ENCODE measurements at places on chromosomes 1 and 21.
A peak's percentile ranks its signal among the peaks of the same experiment; 100 is the strongest.

DNA sequence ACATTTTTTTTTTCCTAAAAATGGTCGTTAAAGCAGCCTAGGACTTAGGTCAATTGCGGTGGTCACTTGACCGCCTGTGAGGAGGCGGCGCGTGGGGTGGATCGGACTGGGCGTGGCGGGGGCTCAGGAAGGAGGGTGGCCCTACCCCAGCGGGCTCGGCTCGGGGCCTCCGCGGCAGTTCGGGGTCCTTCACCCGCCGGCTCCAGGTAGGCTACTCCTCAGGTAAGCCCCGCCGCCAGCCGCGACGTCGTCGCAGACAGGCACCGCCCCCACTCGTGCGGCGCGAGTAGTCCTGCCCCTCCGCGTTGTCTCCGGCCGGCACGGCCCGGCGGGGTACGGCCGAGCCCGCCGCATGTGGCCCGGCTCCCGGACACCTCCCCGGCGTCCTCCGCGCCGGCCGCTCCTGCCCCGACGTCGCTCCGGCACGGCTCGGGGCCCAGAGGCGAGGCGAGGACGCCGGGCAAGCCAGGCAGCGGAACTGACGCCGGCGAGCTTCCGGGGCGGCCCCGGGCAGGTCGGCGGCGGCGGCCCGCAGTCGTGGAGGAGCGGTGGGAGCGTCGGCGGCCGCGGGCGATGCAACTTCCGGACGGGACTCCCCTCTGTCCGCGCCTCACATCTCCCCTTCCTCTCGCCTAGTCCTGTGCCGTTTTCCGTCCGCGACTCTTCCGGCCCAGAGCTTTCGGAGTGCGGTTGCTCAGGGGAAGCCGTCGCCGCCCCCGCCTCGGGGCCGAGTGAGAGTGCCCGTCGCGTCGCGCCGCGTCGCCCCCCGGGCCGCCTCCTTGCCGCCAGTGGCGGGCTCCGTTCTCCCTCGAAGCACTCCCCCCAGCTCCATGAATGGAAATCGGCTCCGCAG, at the start of gene AGO3:
Gene AGO3, plus strand, starts transcription at position 513 of the 853 bp plus-strand sequence. Its CDS starts 322 bp downstream, at position 835.
- peak; percentile 92 for DNase-seq

DNA sequence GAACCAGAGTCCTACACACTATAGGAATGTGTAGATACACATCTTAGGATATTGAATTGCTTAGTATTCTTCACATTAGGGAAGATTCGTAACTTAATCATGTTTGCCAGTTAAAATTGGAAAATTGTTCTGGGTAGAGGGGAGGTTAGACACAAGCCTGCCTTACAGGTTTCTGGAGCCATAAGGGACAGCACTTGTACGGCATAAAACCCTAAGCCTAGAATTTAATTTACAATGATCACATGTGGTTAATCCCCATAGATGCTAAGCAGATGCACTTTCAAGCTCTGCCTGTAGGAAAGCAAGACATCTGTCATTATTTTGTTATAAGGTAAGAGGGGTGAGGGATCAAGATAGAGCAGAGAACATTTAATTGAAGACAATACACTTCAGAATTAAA, 820.7 kb downstream of the NCAM2 start:
- no peak for DNase-seq

DNA sequence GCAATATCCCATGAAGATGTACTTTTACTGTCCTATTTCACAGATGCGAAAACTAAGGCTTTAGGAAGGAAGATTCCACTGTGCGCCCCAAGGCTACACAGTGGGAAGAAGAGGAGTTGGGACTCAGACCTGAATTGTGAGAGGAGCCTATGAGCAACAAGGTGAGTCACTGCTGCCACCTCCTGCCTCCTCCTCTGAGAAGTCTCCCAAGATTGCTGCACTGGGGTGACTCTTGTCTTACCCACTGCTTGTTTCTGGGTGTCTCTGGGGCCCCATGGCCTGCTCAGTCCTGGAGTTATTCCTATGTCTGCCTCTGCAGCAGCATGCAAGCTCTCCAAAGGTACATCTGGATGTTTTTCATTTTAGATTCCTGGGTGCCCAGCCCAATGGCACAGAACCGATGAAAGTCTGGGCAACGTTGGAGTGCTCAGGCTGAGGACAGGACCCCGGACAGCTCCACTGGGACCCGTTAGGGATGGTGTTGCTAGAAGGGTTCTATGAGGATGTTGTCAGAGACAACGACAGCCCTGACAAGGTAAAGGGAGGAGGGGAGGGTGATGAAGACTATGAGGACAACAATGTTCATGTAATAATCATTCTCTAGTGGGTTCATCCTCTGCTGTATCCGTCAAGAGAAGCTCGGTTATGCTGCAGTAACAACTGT, 11.0 kb upstream of the C1QA start:
- DNase-seq, result peak; percentile 34

DNA sequence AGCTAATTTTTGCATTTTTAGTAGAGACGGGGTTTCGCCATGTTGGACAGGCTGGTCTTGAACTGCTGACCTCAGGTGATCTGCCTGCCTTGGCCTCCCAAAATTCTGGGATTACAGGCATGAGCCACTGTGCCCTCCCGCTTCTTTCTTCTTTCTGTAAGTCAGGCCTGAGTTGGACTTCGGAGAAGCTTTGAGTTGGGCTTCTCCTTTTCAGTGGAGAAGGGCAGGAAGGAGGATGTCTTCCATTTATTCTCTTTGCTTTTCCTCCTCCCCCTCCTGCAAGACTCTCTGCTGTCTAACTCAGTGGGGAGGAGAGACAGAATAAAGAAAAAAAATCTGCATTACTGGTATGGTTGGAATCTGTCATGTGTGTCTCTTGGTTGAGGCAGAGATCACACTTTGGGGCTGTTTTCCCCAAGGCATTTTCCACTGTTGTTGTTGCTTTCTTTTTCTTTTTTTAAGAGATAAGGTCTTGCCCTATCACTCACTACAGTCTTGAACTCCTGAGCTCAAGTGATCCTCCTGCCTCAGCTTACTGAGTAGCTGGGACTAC, 13.2 kb upstream of the DEGS1 start:
- DNase-seq, result peak; percentile 71

- DNase-seq, result peak; percentile 95
Measured at GRCh38 chr1:207925210-207925609, 14.3 kb upstream of the CD34 start.

GRCh38 chr1:168613691-168614231, 37.4 kb downstream of the XCL1 start:
- DNase-seq, result no peak

- peak; percentile 15 for DNase-seq
Measured at GRCh38 chr1:228685081-228685660, 50.1 kb upstream of the RHOU start.

DNA sequence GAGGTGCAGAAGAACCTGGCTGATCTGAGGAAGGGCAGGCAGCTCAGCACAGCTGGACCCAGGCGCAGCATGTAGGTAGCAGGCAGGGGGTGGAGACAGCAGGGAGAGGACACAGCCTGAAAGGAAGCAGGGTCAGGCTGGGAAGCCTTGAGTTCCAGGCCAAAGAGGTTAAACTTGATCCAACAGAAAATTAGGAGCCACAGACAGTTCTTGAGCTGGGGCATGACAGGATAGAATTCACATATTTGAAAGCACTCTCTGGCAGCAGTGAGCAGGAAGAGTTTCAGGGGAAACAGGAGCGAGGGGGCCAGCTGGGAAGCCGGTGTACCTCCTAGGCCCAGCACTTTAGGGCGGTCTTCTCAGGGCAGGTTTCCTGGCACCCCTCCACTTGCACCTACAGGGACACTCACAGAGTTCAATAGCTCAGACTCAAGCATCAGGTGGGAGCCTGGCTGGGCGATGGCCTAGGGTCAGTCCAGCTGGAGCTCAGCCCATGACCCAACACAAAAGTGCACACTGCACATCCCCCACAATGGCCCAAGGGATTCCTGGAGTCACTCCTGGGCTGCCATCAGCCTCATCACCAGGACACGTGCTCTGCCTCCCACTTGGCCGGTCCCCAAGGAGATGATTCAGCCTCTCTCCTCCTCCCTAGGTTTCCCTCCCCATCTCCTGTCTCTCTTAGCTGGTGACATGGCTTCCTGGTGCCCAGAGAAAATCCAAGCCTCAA, 22.7 kb downstream of the MATN1 start:
- no peak for DNase-seq

DNA sequence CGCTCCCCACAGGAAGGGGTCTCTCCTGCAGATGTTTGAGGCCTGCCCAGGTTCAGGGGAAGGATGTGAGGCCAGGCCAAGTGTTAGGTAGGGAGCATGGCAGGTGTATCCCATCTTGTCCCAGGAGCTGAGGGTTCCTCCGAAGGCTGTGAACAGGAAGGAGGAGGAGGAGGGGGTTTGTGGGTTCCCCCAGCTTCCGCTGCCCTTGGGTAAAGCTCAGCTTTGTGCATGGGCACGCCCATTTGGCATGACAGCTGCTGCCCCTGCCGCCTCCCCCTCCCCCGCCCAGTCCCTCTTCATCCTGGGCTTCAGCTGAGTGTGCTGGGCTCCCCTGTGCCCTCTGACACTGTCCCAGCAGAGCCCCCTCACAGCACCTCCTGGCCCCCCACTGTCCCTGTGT, 25.5 kb downstream of the TNFRSF8 start:
- no peak for DNase-seq

DNA sequence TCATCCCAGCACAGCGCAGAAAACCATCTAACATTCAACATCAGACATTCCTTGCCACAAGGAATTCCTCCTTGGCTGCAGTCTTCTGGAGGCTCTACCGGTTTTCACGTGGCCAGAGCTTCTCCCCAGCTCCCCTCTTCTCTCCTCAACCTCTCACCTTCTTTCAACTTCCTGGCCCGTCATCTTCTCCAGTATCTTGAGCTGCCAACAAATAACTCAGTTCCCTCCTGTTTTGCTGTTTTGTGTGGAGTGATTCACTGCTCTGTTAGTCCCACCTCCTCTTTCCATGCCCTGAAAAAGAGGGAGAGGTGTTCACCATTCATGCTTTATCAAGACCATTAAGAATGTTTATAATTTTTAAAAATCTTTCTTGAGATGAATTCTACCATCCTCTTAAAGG, 32.6 kb downstream of the PIGM start:
- DNase-seq, result no peak

DNA sequence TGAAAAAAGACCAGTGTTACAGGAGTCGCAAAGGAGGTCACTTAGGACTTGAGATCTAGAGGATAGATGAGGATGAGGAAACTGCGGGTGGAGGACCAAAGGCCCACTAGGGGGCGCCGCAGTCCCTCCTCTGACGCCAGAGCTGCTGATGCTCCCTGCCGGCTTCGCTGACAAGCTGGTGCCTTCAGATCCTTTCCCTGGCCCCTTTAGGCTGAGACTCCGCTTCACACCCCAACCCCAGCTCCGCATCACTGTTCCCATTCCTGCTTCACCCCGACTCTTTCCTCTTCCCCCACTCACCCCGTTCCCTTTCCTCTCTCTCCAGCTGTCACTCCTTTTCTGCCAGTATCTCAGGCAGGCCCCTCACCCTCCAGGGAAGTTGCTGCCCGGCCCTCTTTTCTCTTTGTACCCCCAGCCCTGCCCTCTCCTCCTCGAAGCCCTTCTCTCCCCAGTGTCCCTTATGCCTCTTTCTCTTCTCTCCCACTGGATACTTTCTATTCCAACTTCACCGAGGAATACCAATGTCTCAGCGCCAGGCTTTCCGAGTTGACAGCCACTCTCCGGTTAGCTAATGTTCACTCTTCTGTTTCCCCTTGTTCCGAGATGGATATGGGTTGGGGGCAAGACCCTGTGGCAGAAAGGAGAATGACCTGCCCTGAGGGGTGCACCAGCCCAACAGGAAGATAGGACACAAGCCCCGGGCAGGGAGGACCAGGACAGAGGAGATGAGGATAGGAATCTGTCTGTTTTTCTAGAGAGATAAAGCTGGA, 4.5 kb downstream of the KCNJ9 start:
- peak; percentile 96 for DNase-seq

- no peak for DNase-seq
Measured at GRCh38 chr1:244325056-244325758, 126.5 kb downstream of the ADSS2 start.

DNA sequence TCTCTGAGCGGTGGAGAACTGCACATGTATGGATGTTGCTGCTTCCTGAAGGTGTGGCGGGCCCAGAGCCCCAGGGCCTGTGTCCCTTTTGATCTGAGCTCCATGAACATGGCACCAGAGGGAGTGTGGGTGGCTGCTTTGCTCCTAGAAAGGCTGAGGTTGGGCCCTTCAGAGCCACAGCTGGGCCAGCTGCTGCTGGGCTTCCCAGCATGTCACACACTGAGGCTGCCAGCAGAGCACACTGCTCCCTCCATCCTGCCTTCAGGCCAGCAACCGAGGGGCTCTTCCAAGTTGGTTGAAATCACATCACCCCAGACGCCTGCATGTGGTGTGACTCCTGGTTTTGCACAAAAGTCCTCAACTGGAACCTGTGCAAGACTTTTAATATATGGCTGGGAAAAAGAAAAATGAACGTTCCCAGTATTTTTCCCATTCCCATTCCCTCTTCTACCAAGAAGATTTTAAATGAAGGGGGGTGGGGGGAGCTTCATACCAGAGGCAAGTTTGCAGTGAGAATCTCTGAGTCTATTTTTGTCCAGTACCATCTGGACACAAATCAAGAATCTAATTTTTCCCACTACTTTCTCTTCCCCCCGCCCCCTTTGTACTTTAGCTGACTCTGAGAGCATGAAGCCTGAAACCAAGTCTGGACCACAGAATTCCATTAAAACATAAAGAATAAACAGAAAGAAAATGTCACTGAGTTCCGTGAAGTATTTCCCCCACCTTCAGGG, 26.2 kb upstream of the NGF start:
- DNase-seq, result no peak

Measured in ELF-1 (cell line).